ENCODE measurements at places on chromosomes 4 and X.

GRCh38 chr4:151745481-151746231, 15.2 kb downstream of the GATB start:
- no peak for DNase-seq

DNA sequence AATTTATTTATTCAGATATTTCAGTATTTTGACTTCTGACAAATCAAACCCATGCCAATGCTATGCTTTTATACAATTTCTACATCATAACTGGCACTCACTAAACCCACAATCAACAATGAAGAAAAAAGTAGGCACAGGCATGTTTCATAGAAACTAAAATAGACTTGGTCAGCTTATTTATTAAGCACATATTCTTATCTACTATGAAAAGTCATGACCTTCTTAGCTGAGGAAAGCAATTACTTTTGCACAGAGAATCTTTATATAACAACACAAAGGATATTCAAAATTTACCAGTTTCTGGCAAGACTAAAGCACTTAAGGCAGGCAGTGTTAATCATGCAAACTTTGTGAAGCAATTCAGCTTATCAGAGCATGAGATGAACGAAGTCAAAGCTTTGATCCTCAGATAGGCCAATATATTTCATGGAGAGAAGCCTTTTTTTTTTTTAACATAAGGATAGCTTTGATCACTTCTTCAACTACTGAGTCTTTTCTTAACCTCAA, 490.6 kb downstream of the INPP4B start:
- DNase-seq: no peak

- no peak for DNase-seq
Measured at GRCh38 chrX:38859602-38860001, 58.3 kb downstream of the MID1IP1 start.

DNA sequence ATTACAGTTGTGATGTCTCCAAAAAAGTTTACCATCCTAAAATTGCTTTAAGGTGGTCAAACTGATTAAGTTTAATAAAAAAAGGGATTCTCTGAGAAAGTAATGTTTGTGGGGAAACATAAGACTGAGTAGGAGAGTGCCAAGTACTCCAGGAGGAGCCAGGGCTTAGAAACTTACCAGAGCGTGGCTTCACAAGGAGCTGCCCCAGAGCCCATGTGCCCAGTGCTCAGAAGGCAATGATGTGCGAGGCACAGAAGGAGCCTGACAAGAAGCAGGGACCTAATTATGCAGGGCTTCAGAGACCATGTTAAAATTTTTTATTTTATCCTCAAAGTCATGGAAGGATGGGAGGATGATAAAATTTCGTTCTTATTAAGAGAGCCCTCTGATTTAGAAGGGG, 204.2 kb downstream of the PALLD start:
- DNase-seq: no peak

GRCh38 chr4:146053891-146054290, 115.3 kb upstream of the ZNF827 start:
- no peak for DNase-seq

DNA sequence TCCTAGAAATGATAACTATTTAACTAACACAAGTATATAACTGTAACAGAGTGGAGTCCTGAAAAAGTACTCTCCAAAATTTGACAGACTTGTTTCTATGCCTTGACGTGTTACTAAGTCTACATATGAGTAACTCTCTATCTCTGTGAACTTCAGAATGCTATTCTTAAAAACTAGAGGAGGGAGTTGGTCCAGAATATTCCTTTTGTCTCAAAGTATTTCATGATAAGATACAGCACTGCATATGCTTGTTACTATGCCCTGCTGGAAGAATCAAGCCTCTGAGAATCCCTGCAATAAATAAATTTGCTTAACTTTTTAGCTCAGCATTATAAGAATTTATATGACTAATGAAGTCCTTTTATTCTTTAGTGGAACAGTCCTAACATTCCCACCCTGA, 50.9 kb upstream of the ATXN3L start:
- no peak for DNase-seq

DNA sequence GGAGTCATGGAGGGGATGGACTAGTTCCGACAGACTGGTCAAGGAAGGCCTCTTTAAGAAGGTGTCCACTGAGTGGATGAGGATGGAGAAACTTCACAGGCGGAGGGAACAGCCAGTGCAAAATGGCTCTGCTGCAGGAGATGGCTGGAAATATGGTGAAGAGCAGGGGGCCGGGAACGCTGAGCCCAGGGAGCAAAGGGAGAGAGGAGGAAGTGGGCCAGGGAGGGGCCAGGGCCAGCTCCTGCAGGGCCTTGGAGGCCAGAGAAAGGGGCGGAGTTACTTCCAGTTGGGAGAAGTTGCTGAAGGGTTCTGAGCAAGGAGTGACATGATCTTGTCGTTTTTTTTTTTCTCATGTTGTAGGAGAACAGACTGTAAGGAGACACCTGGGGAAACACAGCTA, 94.5 kb downstream of the WFS1 start:
- DNase-seq: no peak

GRCh38 chr4:115424852-115425251, 311.4 kb upstream of the NDST4 start:
- no peak for DNase-seq

DNA sequence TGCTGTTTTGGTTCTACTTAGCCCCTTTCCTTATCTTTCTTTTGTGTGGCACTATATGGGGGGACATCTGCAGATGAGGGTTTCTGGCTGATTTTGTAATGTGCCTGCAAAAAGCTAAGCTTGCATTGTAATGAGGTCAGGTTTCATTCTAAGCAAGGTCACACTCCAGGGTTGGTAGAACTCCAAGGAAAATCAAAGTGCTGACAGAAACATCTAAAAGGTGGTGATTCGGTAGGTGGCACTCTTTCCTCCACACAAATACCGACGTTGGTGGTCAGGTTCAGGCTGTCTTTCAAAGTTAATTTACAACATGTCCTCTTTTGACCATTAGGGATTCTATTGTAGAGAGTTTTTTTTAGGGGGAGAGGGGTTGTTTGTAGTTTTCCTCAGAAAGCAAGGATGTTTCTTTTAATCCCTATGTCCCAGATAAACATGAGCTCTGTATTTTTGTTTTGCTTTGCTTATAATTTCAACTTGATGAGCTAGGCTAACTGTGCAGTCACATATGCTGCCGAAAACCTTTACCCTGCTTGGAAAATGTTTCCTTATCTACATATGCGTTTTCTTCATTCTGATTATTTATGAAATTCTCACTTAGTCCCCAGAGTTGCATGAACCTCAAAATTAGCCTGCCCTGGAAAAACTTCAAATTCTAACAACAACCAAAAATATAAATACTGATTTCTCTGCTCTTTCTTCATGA, 434.2 kb downstream of the PPARGC1A start:
- DNase-seq: no peak

DNA sequence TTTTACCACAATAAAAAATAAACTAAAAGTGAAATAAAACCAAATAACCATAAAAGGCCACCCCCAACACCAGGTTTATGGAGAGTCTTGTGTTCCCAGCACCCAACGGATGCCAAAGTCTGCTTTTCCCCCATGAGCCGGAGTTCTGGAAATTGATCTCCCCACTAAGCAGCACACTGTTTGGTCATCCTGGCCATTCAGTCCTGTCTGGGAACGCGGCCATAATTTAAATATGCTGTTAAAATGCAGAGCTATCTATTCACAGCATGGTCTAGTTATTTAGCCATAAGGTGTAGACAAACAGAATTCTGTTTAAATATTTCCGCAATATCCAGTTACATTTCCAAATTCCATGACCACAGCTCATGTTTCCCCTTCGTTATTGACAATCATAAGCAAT, 129.6 kb upstream of the TBL1X start:
- no peak for DNase-seq

GRCh38 chr4:41709844-41710481, 38.6 kb downstream of the PHOX2B start:
- DNase-seq: no peak

DNA sequence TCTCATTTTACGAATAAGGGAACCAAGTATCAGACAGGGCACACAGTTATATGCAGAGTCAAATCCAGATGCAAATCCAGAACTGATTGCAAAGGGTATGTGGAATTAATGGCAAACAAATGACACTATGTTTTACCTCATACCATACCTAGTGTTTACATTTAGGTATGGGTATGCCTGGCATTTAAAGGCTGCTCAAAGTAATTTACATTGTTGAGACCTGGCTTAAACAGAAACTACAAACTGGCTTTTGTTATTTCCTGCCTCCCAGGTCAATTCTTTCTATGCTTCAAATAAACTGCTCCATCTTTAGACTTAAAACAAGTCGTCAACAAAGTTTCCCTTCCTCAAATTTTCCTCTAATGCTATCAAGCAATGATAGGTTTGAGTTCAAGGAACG, 33.7 kb downstream of the ANKRD17 start:
- no peak for DNase-seq

DNA sequence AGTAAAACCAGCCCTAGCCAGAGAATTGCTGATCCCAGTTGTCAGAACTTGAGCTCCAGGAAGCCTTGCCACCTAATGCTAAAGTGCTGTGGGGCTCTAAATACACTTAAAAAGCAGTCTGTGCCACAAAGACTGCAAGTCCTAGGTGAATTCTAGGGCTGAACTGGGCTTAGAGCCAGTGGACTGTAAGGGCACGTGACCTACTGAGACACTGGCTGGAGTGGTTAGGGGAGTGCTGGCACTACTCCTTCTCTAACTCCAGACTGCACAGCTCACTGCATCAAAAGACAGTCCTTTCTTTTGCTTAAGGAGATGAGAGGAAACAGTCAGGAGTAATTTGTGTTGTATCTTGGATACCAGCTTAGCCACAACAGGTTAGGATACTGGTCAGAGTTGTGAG, 1240.2 kb downstream of the FAM133A start:
- DNase-seq: no peak

DNA sequence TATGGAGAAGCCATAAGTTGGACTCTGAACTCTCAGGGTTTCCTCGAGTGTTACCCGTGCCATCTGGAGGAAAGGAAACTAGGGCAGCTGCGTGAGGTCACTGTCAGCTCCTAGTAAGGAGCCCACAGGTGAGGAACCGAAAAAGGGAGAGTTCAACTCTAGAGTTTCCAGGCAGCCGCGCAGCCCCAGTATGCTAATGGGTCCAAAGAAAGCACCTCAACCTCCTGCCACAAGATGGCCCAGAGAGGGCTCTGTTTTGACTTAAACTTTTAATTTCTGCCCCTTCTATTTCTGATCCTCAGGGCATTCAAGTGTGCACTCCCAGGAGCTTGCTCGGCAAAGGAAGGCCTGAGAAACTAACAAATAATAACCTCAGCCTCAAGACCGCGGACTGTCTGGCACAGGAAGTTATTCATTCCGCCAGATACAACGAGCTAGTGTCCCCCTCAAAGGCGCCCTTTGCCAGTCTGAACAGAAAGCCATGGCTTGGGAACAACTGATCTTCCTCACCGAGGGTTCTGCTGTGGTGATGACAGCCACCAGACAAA, 13.9 kb downstream of the SCARB2 start:
- DNase-seq: no peak

GRCh38 chr4:152256996-152257395, 278.9 kb downstream of the FBXW7 start:
- no peak for DNase-seq

GRCh38 chr4:147492306-147492705, 11.4 kb downstream of the EDNRA start:
- DNase-seq: no peak

DNA sequence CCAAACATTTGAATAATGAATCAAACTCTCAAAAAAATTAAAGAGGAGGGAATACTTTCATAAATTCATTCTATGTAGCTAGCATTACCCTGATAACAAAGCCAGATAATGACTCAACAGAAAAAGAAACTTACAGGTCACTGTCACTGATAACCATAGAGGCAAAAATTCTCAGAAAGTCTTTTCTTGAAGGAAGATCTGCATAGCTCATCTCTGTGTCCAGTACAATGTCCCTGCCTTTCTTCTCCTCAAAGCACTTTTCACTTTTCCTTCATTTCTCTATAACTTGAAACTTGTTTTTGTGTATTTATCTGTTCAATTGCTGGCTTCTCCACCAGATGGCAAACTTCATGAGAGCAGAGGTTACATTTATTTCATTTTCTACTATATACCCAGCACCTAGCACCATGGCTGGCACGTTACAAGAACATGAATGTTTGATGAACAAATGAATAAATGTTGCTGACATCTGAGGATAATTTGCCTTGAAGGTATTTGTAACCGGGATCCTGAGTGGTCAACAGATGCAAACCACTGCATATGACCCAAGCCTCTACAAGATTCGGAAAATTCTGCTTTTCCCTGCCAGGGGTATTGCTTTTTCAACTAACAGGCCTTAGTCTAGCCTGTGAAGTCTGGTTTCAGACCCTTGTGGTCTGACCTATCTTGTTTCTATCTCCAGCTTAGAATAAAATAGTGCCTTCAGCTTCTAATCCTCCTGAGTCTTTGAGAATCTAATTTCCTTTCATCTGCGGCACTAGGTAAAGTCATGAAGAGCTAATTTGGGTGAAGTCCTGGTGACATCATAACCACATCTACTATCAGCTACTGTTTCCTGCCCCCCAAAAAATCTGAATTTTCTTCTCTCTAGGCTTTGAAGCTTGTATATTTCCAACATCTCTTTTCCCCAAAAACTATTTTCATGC, 52.5 kb upstream of the ANTXR2 start:
- no peak for DNase-seq

DNA sequence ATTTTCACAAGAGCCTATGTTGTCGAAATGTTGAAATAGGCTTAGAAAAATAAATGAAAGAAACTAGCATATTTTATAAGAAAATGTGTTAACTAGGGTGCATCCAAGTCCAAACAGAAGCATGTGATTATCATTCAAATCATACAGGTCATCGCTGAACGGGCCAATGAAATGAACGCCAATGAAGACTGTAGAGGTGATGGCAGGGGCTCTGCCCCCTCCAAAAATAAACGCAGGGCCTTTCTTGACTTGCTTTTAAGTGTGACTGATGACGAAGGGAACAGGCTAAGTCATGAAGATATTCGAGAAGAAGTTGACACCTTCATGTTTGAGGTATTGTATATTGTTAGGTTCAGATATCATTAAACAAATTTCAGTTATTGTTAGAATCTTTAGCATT, 9.6 kb downstream of the CYP4V2 start:
- DNase-seq: no peak

DNA sequence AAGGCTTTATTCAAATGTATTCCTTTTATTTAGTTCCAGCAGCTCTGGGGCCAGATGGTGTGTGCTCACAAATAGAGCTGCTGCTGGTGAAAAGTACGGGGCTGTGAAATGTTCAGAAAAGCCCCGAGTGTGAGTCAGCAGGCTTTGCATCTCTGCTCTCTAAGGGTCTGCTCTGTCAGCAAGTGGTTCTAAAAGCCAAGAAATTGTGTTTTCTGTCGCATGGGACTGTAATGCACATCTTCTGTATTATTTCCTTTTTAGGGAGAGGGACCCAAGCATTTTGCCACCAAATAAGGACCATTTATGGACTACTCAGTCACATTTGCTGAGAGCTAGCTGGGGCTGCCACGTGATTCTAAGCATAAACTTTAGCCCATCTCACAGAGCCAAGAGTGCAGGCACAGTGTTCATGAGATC, 82.9 kb upstream of the NHS start:
- DNase-seq: no peak

All from activated CD8-positive, alpha-beta memory T cell treated with anti-CD3 and anti-CD28 coated beads for 1 hour (primary cell).